ENCODE measurements at places on chromosomes 7 and 10.

DNA sequence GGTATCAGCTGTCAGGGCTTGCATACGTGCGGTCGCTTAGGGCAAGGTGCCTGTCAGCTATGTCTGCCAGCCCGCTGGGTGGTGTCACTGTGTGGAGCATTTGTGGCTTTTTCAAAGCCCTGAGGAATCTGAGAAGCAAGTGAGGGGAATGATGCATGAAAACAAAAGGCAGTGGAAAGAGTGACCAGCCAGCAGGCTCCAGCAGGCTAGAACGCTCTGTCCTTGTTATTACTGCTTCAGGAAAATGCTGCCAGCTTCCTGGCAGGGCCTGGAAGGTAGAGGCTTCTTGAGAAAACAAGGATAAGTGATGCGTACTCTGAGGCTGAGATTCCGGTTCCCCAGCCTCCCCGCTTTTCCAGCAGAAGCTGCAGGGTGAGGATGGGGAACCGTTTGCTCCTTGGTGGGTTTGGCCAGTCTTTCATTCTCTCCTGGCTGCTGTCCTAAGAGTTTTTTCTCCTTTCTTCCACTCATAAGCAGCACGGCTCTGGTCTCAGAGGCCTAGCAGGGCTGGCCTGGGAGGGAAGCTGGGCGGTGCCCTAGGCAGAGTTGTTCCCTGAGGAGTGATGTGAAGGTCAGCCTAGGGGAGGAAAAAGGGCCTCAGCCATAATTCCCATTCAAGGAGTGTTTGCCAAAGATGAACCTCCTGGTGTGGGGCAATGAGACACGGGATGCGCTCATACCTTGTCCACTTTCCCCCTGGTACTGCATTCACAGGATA, 42.8 kb upstream of the MKLN1 start:
- DNase-seq: no peak

DNA sequence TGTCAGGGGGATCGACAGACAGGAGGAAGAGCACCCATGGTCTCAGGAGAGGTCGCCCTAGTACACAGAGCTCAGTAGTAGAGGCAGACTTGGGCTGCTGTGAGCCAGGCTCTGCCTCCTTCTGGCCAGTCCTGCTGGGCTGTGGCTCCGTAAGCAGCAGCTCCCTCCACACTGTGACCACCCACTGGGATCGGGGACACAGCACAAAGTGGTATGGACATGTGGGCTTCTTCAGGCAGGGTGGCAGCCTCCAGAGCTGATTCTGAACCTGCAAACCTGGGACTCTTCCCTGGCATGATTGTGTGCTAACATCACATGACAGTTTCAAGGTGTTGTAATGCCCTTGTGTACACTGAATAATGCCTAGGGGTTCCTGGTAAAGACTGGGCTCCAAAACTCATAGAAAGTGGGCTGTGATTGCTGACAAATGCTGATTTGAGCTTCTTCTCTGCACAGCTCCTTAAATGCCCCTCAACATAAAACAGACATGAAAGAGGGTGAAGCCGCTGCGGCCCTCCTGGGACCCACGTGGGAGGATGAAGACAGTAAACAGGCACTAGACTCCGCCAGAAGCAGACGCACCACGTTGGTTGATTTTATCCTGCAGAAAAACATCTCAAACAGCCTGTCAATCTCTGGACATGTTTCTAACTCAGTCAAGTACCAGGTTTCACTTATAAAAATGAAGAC, 76.7 kb downstream of the GPR26 start:
- no peak for DNase-seq

DNA sequence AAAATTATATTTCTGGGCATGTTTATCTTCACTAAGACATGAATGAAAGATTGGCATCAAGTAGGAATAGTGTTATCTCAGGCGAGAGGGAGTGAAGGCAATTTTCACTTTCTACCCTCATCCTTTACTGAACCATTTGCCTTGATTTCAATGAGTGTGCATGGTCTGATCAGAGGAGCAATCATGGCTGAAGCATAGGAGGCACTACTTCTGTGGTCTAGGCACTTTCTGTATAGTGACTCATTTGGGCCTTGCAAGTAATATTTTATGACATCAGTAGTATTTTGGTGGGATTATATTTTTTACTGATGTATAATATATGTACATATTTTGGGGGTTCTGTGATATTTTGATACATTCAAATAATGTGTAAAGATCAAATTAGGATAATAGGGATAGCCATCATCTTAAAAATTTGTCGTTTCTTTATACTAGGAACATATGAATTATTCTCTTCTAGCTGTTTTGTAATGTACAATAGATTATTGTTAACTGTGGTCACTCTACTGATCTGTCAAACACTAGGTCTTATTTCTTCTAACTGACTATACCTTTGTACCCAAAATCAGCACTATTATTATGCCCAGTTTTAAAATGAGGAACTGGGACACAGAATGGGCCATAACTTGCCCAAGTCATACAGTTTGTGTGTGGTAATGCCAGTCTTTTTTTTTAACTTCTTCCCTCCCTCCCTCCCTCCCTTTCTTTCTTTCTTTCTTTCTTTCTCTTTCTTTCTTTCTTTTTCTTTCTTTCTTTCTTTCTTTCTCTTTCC, 101.9 kb downstream of the RAB11FIP2 start:
- no peak for DNase-seq

- DNase-seq: no peak
These were observed 16.6 kb upstream of the FAS start for GRCh38 chr10:88974012-88974411.

- peak; percentile 21 for DNase-seq
These were observed 117.4 kb upstream of the GPR26 start for GRCh38 chr10:123548770-123549169.

- DNase-seq: no peak
These were observed 123.6 kb downstream of the TCF7L2 start for GRCh38 chr10:113073549-113074189.

DNA sequence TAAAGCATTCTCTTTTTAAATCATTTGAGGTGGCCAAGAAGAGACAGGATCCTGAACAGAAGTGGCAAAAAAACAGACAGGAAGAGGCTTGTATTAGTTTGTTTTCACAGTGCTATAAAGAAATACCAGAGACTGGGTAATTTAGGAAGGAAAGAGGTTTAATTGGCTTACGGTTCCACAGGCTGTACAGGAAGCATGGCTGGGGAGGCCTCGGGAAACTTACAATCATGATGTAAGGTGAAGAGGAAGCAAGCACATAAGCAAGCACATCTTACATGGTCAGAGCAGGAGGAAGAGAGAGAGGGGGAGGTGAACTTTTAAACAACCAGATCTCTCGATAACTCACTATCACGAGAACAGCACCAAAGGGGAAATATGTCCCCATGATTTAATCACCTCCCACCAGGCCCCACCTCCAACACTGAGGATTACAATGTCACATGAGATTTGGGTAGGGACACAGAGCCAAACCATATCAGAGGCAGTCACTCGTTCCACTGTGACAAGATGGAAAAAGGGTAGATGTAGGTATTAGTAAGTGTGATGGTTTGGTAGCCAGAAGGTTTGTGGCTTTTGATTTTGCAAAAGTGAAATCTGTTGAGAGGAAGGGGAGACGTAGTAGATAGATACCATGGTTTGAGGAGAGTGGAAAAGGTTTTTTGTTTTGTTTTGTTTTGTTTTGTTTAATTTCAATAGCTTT, 5.1 kb downstream of the MSRB2 start:
- DNase-seq: no peak

GRCh38 chr10:86242761-86243160, 123.8 kb downstream of the GRID1 start:
- DNase-seq: no peak

DNA sequence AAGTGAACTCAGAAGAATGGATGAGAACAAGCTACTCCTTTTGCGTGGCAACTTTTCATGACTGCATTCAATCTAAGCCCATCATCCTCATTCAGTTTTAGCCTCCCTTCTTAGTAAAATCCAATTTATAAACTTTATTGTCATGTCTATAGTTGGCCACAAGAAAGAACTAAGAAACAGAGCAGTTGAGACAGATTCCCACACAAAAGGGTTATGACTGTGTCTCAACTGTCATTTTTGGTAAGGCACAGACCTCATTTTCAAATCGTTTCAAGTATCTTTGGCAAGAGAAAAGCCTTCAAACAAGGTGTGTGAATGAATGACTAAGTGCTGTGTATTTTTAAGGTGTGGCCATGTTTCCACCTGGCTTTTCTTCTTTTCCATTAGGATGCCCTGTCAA, 84.2 kb upstream of the CREB5 start:
- no peak for DNase-seq

GRCh38 chr10:46539596-46540411, 16.7 kb downstream of the GPRIN2 start:
- no peak for DNase-seq

DNA sequence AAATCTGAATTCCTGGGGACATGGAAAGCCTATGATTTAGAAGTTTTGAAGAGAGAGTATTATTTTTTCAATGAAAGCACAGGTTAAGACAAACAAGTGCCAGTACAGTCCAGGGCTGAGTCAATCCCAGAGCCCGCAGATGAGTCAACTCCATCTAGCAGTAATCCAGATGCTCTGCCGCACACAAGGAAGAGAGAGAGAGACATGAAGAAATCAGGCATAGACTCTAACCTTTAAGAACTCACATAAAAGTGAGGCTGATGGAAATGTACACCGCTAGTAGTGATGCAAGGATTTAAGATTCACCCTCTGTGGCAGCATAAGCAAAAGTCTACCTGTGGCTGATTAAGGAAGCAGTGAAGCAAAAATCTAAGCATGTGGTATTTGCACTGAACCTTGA, 651.5 kb downstream of the TNS3 start:
- DNase-seq: no peak

- DNase-seq: no peak
These were observed 10.5 kb upstream of the UNC5B start for GRCh38 chr10:71201849-71202248.

DNA sequence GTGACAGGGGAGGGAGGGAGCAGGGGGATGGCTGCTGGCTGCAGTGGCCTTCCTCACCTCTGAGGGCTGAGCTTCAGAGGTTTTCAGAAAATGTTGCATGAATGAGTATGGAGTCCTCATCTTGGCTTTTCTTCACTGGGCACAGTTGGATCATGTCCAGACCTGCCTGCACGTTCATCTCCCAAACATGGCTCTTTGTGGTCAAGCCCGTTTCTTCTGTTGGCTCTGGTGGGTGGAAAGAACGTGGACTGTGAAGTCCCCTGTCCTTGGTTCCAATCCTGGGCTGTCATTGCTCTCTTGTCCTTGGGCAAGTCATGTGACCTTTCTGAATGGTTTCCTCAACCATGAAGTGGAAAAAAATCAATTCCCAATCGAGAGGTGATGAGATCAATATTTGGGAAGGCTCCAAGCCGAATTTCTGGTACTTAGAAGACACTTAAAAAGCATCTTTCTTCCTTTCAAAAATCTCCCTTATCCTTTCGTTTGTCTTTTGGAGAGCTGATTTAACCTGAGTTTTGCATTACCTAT, 34.5 kb downstream of the TSPAN14 start:
- no peak for DNase-seq

- DNase-seq: no peak
These were observed 654.1 kb upstream of the ZWINT start for GRCh38 chr10:57015187-57015586.

DNA sequence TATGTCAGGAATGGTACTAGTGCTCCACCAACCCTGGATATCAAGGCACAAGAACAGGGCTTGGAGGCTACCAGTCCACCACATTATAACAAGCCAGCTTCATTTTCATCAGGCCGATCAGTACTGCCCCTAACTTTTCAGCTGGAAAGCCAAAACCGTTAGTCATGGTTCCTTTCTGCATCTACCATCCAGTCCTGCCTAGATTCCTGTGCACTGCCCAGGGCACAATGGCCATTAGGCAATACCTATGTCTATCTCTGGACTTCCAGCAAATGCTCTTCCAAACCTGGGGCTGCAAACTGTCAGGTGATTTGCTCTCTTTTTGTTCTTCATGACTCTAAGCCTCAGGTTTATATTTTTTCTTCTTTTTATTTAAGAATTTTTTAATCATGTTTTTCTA, 937.7 kb downstream of the SORCS1 start:
- no peak for DNase-seq

GRCh38 chr10:102106998-102107397, 13.2 kb downstream of the LDB1 start:
- no peak for DNase-seq

- no peak for DNase-seq
These were observed 37.6 kb downstream of the ENTPD1 start for GRCh38 chr10:95793401-95794045.

DNA sequence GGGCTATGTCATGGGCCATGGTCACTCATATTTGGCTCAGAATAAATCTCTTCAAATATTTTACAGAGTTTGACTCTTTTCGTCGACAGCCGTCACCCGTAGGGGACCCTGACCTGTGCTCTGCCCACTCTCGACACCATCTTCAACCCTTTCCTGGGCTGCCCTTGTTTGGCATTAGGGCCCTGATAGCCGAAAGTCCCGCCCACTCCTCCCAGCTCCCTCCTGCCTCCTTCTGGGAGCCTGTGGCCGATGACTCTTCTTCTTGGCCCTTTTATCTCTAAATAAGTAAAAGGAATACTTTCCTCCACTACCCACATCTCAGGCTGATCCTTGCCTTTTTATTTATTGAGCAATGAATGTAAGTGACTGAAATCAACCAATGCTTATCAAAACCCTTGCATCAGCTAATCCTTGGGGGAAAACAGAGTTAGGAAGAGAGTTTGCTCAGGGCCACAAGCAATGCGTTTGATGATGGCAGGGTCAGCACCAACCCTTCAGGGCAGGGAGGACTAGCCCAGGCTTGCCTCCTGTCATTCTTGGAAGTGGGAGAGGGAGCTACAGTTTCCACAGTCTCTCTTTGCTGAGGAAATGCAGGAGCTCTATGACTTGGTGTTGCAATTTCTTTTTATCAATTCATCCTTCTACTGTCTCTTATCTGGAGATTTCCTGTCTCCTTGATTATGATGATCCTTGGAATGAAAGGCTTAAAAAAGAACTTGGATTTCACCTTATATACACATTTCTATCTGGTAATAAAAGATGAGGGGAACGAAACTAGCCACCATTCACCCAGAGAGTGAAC, 218.2 kb upstream of the PODXL start:
- no peak for DNase-seq

DNA sequence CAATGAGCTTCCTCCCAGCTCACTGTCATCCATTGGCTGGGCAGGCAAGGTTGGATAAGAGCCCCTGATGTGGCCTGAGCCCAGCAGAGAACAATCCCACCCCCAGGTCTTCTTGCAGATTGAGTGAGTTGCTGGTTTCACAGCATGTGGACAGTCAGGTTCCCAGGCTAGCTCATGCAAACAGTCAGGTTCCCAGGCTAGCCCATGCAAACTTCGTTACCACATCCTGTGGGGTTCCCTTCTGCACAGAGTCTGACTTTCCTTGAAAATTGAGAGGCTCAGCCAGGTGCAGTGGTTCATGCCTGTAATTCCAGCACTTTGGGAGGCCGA, 67.1 kb downstream of the TMEM130 start:
- no peak for DNase-seq

Data from liver (tissue), 10 donors.